Activated CD4-positive, alpha-beta T cell treated with anti-CD3 and anti-CD28 coated beads, Interleukin-2, Interleukin-6, amounts not matched to agents 100 ng/mL and 50 ng/mL, durations not matched to agents 16 hours and 8 hours (primary cell): ENCODE measurements at places on chromosomes 6 and 20.

- DNase-seq: peak; percentile 93
Measured at GRCh38 chr6:37110500-37111461, 59.2 kb upstream of the PIM1 start.

DNA sequence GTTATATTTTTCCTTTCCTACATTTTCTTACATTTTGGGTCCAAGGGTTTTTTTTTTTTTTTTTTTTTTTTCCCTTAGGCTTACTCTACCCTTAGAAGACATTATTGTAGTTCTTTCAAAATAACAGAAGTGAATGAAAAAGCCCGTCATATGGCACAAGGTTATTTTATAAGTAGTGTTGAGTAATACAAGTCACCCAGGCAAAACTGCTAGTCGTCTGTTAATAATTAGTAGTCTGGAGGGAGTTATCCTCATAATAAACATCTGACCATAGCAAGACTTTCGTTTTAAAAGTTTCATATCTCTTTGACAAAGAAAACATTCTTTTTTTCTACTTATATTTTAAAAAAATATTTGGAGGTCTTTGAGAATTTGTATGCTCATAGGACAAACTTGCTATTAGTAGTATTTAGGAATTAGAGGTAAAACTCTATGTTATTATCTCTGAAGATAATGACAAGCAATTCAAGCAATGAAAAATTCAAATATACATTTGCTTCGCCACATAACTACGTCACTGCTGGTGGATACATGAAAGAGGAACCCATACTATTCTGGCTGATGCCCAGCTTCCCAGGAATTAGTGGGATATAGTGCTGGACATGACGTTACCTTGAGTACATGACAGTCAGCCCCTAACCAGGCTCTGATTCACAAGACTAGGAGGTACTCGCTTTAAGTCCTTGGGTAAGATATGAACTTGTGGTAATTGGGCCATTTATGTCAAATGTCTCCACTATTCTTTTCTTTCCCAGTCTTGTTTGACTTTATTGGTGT lies 532.8 kb downstream of the GRIK2 start:
- no peak for DNase-seq

- DNase-seq: peak; percentile 23
Measured at GRCh38 chr20:46199198-46199597, 81.1 kb downstream of the CD40 start.

DNA sequence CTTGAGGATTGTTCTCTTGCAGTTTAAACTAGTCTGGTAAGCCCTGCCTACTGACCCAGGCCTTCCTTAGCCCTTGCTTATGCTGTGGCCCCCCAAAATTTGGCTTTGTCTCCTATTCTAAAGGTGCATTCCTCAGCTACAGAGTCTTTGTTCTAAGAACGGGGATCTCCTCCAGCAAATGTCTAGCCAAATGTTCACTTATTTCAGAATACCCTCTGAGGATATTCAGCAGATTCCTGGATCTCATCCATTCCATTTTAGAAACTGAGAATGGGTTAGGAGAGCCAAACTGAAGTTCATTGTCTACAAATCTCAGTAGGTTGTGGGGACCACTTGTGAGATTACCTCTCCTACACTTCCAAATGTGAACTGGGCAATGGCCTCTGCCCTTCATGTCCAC lies 164.2 kb upstream of the ARG1 start:
- no peak for DNase-seq

DNA sequence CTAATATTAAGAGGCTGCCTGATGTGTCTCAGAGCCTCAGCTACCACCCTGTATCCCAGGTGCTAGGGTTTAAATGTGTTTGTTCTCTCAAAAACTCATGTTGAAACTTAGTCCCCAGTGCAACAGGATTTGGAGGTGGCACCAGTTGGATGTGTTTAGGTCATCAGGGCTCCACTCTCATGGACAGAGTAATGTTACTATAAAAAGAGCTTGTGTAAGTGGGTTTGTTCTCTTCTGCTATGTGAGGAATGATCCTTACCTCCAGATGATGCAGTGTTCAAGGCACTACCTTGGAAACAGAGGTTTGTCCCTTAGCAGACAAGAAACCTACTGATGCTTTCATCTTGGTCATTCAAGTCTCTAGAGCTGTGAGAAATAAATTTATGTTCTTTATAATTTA lies 164.9 kb upstream of the EPHA7 start:
- DNase-seq: no peak

GRCh38 chr6:88301256-88301655 lies 135.1 kb upstream of the CNR1 start:
- DNase-seq: no peak

DNA sequence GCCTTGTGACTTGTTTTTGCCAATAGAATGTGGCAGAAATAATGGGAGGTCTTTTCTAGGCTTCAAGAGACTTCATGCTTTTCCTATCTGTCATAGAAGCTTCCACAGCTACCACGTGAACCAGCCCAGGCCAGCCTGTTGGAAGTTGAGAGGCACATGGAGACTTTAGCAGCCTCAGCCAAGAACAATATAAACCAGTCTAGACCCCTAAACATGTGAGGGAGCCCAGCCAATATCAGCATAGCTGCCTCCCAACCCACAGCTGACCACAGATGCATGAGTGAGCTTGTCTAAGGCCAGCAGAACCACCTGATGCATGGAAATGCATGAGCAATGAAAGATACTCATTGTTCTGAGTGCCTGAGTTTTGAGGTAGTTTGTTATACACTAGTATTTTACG lies 540.7 kb upstream of the BTBD3 start:
- no peak for DNase-seq

GRCh38 chr20:24911461-24911860 lies 37.6 kb upstream of the CST7 start:
- DNase-seq: no peak

GRCh38 chr6:149237464-149237863 lies 80.0 kb upstream of the TAB2 start:
- DNase-seq: no peak

DNA sequence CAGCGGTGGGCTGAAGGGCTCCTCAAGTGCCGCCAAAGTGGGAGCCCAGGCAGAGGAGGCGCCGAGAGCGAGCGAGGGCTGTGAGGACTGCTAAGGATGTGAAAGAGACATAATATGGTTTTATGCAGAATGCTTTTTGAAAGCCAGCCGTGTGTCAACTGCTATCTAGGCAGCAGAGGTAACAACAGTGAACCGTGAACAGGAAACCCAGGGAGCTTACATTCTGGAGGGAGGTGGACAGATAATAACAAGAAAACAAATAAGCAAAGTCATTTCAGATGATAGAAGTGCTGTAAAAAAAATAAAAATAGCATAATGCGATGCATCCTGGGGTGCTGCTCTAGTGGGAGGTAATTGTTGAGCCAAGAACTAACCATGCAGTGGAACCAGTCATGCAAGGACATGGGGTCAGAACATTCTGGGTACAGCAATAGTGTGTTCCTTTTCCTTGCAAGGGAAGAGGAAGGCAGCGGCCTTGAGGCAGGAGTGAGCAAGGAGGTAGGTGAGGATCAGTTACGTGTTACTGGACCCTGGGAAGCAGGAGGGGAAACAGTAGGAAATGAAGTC lies 134.4 kb upstream of the TMEM170B start:
- DNase-seq: no peak

DNA sequence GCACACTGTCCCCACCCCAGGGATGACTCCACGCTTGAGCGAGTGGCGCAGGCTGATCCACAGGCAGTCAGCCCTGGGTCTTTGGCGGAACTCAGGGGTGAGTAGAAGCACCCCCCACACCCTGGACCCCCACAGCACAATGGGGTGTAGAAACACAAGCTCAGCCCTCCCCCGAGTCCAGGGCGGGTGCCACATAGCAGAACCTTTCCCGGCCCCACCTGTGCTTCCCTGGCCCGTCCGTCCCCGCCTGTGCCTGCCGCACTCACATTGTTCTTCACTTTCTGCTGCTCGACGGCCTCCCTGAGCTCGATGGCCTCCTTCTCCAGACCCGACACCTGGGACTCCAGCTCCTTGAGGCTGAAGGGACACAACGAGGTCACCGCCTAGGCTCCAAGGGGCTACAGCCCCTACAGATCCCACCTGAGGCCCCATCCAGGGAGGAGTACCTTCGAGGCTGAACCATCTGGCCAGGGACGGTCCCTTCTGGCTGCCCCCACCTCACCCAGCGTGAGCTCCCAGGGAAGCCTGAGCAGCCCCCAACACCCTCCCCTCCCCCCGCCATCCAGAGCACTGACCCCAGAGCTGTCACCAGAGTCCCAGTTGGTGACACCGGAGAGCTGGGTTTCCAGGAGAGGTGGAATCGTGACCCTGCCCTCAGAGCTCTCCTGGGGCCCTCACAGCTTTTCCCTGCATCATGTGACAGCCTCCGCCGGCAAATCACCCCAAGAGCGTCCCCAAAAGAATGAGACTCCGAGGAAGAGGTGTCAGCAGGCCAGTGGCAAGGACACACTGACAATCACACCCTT lies 55.6 kb downstream of the DSTN start:
- DNase-seq: no peak

DNA sequence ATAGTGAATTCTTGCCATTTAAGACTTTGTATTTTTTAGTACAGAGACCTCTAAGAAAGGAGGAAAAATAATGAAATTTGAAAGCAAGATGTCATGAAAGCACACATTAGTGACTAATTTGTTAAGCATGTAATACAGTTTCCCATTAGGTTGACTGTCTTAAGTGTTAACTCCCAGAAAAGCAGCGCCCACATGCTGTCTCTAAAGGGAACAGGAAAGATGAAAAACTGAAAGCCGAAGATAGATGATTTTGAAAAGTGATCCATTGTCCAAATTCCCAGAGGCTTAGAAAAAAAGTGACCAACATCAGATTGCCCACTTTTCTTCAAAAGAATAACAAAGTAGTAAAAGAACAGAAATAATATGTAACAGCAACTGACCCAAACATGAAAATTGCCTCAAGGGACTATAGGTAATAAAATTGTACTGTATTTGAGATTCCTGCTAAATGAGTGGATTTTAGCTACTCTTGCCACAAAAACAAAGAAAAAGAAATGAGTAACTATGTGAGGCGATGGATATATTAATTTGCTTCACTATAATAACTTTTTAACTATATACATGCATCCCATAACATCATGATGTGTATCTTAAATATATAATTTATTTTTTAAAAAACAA lies 83.2 kb upstream of the OGFRL1 start:
- no peak for DNase-seq

DNA sequence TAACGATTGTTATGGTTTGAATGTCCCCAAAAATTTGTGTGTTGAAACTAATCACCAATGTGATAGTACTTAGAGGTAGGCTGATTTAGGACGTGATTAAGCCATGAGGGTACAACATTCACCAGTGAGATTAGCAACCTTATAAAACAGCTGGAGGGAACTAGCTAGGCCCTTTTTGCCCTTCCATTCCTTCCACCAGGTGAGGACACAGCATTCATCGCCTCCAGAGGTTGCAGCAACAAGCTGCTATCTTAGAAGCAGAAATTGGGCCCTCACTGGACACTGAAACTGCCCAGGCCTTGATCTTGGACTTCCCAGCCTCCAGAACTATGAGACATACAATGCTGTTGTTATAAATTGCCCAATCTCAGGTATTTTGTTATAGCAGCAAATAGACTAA lies 340.7 kb upstream of the JARID2 start:
- DNase-seq: no peak

GRCh38 chr20:45469336-45470261 lies at the start of gene WFDC2:
WFDC2 (plus strand) TSS chr20:45469753; CDS start chr20:45469782, 29 bp downstream.
- DNase-seq: no peak

DNA sequence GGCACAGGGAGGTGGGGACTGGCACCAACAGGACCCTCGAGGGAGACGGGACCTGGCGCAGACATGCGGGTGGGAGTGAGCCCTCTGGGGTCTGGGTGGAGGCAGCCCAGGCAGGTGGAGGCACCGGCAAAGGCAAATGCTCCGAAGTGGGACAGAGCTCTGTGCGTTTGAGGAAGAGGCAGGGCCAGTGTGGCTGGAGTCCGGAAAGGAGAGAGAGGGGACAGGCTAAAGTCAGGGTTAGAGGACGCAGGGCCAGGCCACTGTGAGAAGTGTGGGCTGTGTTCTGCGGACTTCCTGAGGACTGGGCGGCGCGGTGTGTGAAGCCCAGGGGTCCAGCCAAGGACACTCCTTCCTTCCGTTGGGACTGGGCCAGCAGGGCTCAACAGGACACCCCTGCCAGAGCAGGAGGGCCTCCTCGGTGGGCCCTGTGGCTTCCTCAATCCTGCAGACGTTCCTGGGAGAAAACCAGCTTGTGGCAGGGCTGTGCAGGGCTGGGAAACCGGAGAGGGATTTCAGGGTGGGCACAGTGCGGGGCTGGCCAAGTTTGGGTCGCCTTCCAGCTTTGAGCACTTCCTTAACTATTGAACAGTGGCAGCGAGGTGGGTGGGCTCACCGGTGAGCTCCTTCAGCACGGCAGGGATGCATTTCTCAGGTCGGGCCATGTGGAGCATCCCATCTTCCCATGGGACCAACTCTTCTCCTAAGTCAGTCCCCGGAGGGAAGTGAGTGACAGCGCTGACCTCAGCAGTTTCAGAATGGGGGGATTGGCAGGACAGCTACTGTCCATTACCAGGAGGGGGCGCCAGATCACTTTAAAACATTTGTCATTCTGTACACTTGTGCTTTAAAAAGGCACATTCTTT lies 22.5 kb downstream of the MOCS3 start:
- peak; percentile 73 for DNase-seq

- DNase-seq: no peak
Measured at GRCh38 chr6:33587529-33587928, 7.5 kb upstream of the BAK1 start.

- DNase-seq: no peak
Measured at GRCh38 chr20:35729836-35730582, 12.1 kb downstream of the RBM39 start.

DNA sequence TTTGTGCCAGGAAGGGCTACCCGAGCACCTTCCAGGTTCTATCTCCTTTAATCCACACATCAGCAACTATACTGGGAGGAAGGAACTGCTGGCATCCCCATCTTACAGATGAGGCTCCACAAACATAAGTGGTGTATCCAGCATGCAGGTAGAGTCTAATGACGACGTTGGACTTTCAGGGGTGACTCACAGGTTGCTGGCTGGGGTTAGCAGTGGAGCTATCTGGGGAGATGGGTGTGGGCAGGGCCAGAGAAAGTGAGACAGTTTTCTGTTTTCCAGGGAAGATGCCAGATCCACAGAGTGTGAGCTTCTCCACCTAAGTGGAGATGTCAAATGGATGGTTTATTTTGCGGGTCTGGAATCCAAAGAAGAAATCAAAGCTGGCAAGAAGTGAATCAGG lies 31.8 kb downstream of the CDH22 start:
- no peak for DNase-seq

DNA sequence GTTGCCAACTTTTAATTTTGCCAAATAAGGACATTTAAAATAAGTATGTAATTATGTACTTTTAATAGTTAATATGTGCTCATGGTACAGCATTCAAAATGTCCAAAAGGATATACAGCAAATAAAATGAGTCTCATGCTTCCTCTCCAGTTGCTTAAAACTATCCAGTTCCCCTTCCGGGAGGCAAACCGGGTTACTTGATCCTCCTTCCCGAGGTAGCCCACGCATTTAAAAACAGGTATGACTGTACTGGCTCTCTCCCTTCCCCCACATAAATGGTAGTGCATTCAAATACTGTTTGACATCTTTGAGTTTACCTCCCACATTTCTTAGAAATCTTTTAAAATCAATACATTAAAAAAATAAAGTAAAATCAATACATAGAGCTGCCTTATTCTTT lies 66.4 kb downstream of the PHF20 start:
- no peak for DNase-seq

GRCh38 chr6:144809969-144810368 lies 524.8 kb downstream of the UTRN start:
- no peak for DNase-seq

- DNase-seq: peak; percentile 76
Measured at GRCh38 chr6:89999945-90000825, 105.9 kb downstream of the GJA10 start.
